HuH-7 (cell line): ENCODE measurements at places on chromosomes 1 and 21.

DNA sequence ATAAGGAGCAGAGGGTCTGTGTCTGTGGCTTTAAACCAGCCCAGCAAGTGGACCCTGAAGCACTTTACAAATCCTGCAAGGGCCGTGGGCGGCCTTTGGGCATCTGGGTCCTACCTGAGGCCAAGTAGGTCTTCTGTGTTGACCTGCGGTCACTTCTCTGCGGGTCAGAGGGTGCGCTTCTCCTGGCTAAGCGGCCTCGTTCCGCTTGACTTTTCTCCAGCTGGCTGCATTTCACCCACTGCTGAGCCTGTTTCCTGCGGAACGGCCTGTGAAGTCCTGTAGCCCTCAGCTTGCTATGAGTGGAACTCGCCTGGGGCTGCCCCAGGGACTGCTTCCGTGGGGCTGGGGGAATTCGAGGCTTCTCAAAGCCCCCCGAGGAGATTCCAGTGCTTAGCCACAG is 43.3 kb downstream of the SLC37A1 start:
- DNase-seq: no peak

GRCh38 chr1:107309962-107310361 is 169.1 kb downstream of the NTNG1 start:
- DNase-seq: no peak

- no peak for DNase-seq
These were observed 116.5 kb downstream of the TMEM53 start for GRCh38 chr1:44557778-44558177.

- DNase-seq: no peak
These were observed 2.3 kb downstream of the OR14K1 start for GRCh38 chr1:247740721-247741120.

GRCh38 chr1:32100359-32100758 is 7.5 kb upstream of the KPNA6 start:
- no peak for DNase-seq

DNA sequence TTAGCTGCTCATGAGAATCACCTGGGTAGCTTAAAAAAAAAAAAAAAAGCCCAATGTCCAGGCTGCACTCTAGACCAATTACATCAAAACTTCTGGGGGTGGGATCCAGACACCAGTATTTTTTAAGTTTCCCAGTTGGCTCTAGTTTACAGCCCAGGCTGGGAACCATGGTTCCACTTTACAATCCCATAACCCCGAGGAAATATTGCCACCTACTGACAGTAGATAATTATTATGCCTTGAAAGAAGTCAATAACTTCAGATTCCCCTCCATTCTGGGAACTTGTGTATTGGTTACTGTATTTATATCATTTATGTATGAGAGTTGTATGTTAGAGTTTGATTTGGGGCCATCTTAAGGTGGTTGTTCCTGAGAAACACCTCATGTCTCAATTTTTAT is 100.2 kb downstream of the SPATA46 start:
- peak; percentile 44 for DNase-seq

- DNase-seq: no peak
These were observed 5.6 kb upstream of the RGS4 start for GRCh38 chr1:163063610-163064009.

- no peak for DNase-seq
These were observed 93.9 kb upstream of the COG2 start for GRCh38 chr1:230548357-230548756.

DNA sequence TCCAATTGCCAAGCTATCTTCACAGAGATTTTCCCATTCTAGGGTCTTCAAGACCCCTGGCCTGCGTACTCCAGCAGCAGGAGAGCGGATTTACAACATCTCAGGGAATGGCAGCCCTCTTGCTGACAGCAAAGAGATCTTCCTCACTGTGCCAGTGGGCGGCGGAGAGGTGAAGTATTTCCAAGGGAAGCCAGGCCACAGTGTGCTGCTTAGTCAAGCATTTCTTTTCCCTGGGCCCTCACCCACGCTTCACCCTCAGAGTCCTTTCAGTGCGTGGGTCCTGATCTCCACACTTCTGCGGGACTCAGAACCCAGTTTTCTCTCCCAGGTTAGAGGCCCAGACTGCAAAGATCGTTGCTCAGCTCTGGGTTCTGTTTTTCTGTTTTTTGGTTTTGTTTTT is 13.1 kb downstream of the CDCA8 start:
- no peak for DNase-seq

GRCh38 chr1:212606395-212607205 is 2.0 kb upstream of the ATF3 start:
- DNase-seq: no peak
